ENCODE measurements at places on chromosomes 3 and 15. TPM values are rescaled to one million over a fixed set of nuclear protein-coding genes. Genes with fewer than 3 reads are reported as not detected.

DNA sequence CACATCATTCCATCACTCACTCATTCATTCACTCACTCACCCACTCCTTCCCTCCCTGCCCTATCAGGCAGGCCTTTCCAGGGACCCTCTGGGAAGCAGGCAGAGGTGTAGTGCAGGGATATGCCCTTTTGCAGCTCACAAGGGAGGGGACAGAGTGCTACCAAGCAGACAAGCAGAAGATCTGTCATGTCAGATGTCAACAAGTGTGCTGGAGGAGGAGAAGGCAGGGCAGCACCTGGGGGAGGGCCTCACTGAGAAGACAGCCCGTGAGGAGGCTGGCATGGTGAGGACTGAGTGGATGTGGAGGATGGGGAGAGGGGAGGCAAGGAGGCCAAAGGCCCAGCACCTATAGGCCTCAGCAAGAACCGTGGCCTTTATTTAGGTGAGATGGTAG lies 15.3 kb downstream of the ABTB1 start:
- no peak for DNase-seq
- H3K27me3 ChIP-seq: no peaks in the 10 kb centered on the region
- peaks cover 32% of the 10 kb centered on the region for H3K4me1 ChIP-seq
- H3K36me3 ChIP-seq: peaks cover 5% of the 10 kb centered on the region
- peak overlapping the region; percentile 85 for H3K27ac ChIP-seq

DNA sequence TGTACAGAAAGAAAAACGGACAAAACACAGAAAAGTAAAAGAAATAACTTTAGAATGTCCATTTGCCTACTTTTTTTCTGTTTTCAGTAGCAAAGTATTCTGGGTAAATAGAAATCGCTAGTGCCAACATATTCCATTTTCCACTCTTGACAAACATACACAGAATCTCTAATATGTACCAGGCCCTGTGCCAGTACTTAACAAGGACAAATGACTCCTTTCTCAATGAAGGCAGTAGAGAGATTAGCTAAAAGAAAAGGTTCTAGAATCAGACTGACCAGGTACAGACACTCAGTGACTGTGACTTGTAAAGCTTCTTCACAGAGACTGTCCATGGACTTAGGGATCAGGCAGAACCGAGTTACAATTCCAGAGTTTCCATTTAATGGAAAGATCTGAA lies 165.8 kb upstream of the STAC start:
- H3K27ac ChIP-seq: peak overlapping the region; percentile 64
- H3K27me3 ChIP-seq: no peaks in the 10 kb centered on the region
- H3K4me3 ChIP-seq: peak overlapping the region; percentile 8
- peaks cover 31% of the 10 kb centered on the region for H3K4me1 ChIP-seq
- DNase-seq: no peak

DNA sequence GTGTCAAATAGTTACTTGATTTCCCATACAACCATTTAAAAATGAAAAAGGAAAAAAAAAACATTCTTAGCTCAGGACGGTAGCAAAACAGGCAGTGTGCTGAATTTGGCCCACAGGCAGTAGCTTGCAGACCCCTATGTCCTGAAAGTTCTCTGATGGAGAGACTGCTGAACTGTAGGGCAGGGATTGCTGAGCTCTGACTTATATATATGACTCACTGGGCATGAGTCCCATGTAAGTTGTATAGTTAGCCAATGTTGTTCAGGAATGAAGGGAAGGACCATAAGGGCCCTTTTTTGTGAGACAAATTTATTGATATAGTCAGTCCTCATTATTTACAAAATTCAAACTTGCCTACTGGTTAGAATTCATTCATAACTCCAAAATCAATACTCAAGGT lies 36.9 kb upstream of the FRMD4B start:
- no peaks in the 10 kb centered on the region for H3K4me1 ChIP-seq
- no peak overlapping the region for H3K27ac ChIP-seq
- no peaks in the 10 kb centered on the region for H3K36me3 ChIP-seq
- no peak for DNase-seq
- no peak overlapping the region for H3K4me3 ChIP-seq
- H3K27me3 ChIP-seq: no peaks in the 10 kb centered on the region

- no peaks in the 10 kb centered on the region for H3K36me3 ChIP-seq
- no peaks in the 10 kb centered on the region for H3K4me1 ChIP-seq
- no peak within 1 kb of the TSS for H3K27ac ChIP-seq
- peak within 1 kb of the TSS; percentile 61 for H3K4me3 ChIP-seq
Measured at GRCh38 chr15:92655178-92655995, at the start of gene FAM174B. Gene FAM174B (minus strand): TSS chr15:92655775.

- H3K27ac ChIP-seq: no peak overlapping the region
- no peak overlapping the region for H3K4me3 ChIP-seq
- H3K4me1 ChIP-seq: no peaks in the 10 kb centered on the region
Measured at GRCh38 chr15:49187549-49188245, 17.6 kb downstream of the GALK2 start.

GRCh38 chr3:196621611-196622010 lies 17.9 kb upstream of the NRROS start:
- DNase-seq: no peak
- H3K36me3 ChIP-seq: no peaks in the 10 kb centered on the region
- no peak overlapping the region for H3K27ac ChIP-seq
- H3K4me3 ChIP-seq: no peak overlapping the region
- no peaks in the 10 kb centered on the region for H3K27me3 ChIP-seq

DNA sequence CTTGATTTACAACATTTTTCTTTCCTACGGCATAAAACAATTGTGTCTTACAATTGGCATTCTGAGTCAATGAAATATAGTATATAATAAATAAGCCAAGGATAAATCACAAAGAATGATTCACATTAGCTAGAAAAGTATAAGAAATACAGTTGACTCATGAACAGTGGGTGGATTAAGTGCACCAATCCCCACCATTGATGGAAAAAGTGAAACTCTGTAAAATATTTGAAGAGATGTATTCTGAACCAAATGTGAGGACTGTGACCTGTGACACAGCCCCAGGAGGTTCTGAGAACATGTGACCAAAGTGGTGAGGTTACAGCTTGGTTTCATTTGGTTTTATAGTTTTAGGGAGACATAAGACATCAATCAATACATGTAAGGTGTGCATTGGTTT lies 227.5 kb downstream of the ALCAM start:
- no peaks in the 10 kb centered on the region for H3K36me3 ChIP-seq
- H3K4me3 ChIP-seq: no peak overlapping the region
- no peak overlapping the region for H3K27ac ChIP-seq
- no peak for DNase-seq
- no peaks in the 10 kb centered on the region for H3K27me3 ChIP-seq

- no peak for DNase-seq
- no peak overlapping the region for H3K4me3 ChIP-seq
- no peaks in the 10 kb centered on the region for H3K27me3 ChIP-seq
- no peak overlapping the region for H3K27ac ChIP-seq
- H3K36me3 ChIP-seq: no peaks in the 10 kb centered on the region
Measured at GRCh38 chr3:191133359-191133758, 65.7 kb upstream of the OSTN start.

DNA sequence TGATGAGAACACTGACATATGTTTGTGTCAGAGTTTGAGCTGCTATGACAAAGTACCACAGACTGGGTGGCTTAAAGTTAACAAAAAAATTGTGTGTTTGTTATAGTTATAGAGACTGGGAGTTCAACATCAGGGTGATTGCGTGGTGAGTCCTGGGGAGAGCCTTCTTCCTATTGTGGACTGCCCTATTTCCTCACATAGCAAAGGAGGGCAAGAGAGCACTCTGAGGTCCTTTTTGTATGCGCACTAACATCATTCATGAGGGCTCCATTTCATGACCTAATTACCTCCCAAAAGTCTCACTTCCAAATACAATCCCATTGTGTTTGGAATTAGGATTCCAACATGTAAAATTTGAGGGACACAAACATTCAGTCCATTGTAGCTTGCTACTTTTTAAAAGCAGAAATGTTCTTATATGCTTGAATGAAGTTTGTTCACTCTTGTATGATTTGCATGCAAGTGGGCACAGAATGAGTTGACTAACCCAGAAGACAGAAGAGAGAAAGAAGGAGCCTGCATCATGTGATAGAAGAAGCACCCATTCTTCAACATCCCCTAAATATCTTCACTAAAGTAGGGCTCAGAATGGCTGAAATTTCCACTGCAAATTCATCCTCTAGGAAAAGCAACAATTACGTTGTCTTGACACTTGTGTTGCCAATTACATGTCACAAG lies 18.9 kb upstream of the ALCAM start:
- no peak for DNase-seq
- no peaks in the 10 kb centered on the region for H3K4me1 ChIP-seq
- no peaks in the 10 kb centered on the region for H3K27me3 ChIP-seq
- no peak overlapping the region for H3K27ac ChIP-seq

- no peak overlapping the region for H3K4me3 ChIP-seq
- H3K4me1 ChIP-seq: no peaks in the 10 kb centered on the region
- no peak overlapping the region for H3K27ac ChIP-seq
- DNase-seq: no peak
- H3K27me3 ChIP-seq: no peaks in the 10 kb centered on the region
Measured at GRCh38 chr3:145882436-145882835, 278.5 kb downstream of the PLOD2 start.

GRCh38 chr3:31288641-31289100 lies 244.1 kb upstream of the STT3B start:
- H3K27me3 ChIP-seq: no peaks in the 10 kb centered on the region
- H3K4me1 ChIP-seq: no peaks in the 10 kb centered on the region
- H3K36me3 ChIP-seq: no peaks in the 10 kb centered on the region
- no peak overlapping the region for H3K27ac ChIP-seq
- DNase-seq: no peak

- no peaks in the 10 kb centered on the region for H3K27me3 ChIP-seq
- H3K27ac ChIP-seq: no peak overlapping the region
- DNase-seq: no peak
- no peak overlapping the region for H3K4me3 ChIP-seq
- H3K4me1 ChIP-seq: no peaks in the 10 kb centered on the region
Measured at GRCh38 chr3:73324203-73325155, 263.0 kb downstream of the EBLN2 start.

DNA sequence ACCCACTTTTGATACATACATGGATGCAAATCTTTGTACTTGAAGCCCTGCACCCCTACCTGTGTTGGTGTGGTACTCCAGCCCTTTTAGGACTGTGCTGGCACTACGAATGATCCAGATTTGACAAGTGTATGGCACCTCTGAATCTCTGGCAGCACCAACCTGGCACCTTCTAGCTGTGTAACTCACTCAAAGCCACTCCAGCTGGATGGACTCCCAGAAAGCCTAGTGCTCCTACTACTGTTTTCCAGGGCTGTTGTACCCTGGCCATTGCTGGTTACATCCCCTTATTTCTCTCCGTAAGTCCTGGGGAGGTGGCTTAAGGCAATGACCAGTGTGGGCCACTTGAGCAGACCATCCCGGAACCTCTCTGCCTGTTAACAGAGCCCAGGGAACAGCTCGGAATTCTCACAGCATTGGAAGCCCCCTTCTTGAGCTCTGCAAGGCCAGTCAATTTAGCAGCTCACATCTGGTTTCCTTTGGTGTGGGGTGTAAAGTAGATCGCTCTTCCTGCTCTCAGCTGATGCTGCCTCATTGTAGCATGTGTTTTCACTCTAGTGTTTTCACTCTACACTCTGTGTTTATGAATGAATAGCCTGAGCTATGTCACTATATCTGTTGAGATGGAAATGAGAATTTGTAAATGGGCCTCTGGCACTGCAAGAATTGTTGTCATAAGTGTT lies 12.2 kb downstream of the CALML4 start:
- H3K27ac ChIP-seq: no peak overlapping the region
- no peak for DNase-seq
- no peaks in the 10 kb centered on the region for H3K27me3 ChIP-seq
- no peaks in the 10 kb centered on the region for H3K36me3 ChIP-seq

- H3K4me1 ChIP-seq: no peaks in the 10 kb centered on the region
- H3K4me3 ChIP-seq: no peak overlapping the region
- DNase-seq: no peak
- no peak overlapping the region for H3K27ac ChIP-seq
- H3K36me3 ChIP-seq: no peaks in the 10 kb centered on the region
Measured at GRCh38 chr3:157029365-157029790, 130.6 kb downstream of the CCNL1 start.

DNA sequence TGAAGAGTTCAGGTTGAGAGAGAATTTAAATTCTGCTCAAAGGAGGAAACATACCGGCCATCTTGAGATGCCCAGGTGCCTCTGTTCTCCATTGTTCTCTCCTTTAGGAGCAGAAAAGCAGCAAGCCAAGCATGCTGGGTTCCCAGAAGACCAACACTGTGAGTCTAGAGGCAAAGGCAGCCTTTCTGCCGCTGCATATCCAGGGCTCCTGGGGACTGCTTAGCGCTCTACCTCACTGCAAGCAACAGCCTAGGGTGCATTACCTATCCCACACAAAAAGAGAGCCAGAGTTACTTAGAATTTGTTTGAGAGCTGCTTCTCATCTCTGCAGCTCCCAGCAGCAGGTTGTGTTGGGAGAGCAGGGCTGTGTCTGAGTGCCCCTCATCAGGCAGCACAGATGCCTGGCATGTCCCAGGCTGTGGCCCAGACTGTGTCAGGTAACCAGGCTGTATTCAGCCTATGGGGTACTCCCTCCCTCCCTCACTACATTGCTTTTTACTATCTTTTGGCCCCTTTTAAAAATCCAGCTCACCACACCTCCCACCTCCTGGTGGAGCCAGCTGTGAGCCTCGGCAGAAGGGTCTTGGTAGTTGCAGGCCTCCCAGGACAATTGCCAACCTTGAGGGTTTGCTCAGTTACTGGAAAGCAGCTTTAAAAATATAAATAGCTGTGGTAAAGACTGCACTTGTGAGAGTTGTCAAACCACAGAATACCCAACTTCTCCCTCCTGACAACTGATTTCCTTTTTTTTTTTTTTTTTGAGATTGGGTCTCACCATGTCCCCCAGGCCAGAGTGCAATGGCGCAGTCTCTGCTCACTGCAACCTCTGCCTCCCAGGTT lies 30.2 kb downstream of the BCL2L10 start:
- no peaks in the 10 kb centered on the region for H3K4me1 ChIP-seq
- H3K36me3 ChIP-seq: no peaks in the 10 kb centered on the region
- DNase-seq: no peak
- H3K27ac ChIP-seq: no peak overlapping the region
- no peak overlapping the region for H3K4me3 ChIP-seq

- DNase-seq: no peak
- H3K27me3 ChIP-seq: no peaks in the 10 kb centered on the region
- H3K4me1 ChIP-seq: no peaks in the 10 kb centered on the region
- peaks cover 12% of the 10 kb centered on the region for H3K36me3 ChIP-seq
Measured at GRCh38 chr3:124529826-124530571, 200.3 kb upstream of the UMPS start.

The TF gene
- total RNA-seq: 62.8 TPM

The GAP43 gene
- 0.21 TPM for total RNA-seq

The PHLDB2 gene
- 58.6 TPM for total RNA-seq

The GOLGA6L4 gene
- not detected for total RNA-seq

The CHST13 gene
- total RNA-seq: not detected

The B3GNT5 gene
- 0.11 TPM for total RNA-seq
